Stimulated activated CD4-positive, alpha-beta T cell treated with anti-CD3 and anti-CD28 coated beads, TNF-alpha, amount 100 ng/mL, for 48 hours (primary cell): ENCODE measurements at places on chromosomes 16 and 17.

DNA sequence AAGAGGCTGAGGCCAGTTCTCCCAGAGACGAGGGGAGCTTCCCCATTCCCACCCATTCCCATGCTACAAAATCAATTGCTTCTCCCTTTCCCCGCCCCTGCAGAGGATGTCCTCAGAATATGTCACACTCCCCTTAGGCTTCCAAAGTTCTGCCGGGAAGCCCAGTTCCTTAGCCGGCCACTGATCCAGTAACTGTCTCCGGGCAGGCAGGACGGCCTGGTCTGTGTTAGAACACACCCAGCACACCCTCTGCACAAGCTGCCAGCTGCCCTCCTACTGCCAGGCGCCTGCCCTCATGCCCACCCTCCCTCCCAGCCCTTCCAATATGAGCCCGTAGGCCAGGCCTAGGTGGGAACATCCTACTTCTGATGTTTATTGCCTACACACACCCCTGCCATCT lies 31.1 kb downstream of the SGSM2 start:
- no peak for DNase-seq

- DNase-seq, result no peak
These were observed 155.7 kb upstream of the C17orf78 start for GRCh38 chr17:37219876-37220606.

- DNase-seq, result no peak
These were observed 135.4 kb downstream of the HS3ST3B1 start for GRCh38 chr17:14436266-14436665.

DNA sequence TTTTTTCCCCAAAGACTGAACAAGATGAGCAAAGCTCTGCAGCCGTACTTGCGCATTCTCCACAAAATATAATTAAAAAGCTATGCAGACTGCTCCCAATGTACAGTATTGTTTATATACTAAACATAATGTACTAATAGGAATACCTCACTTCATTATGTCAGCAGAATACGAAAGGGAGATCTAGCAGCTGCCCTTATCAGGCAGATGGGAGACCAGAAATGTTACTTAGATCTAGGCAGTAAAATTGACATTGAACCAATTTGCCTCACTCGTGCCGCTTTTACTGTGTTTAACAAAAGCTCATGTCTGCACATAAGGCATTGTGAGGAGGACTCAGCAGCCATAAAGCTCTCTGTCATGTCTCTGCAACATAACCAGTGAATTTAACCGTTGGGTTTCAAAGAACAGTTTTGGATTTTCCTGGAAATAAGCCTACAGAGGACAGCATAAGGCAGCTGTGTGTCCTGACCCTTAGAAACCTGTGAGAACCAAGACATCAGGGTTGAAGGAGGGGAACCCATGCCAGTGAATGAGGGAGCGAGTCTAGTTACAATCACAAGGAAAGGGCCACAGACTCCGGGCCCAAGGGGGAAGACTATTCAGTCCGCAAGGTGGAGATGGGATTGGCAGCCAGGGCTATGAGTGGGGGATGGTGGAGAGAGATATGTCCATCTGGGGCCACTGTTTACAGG lies 71.4 kb downstream of the GNAO1 start:
- DNase-seq, result no peak

GRCh38 chr16:84137287-84137686 lies 7.7 kb downstream of the HSDL1 start:
- no peak for DNase-seq

- no peak for DNase-seq
These were observed 120.6 kb downstream of the MAP2K6 start for GRCh38 chr17:69535016-69535570.

- no peak for DNase-seq
These were observed 147.1 kb downstream of the PRKCA start for GRCh38 chr17:66449418-66449977.

DNA sequence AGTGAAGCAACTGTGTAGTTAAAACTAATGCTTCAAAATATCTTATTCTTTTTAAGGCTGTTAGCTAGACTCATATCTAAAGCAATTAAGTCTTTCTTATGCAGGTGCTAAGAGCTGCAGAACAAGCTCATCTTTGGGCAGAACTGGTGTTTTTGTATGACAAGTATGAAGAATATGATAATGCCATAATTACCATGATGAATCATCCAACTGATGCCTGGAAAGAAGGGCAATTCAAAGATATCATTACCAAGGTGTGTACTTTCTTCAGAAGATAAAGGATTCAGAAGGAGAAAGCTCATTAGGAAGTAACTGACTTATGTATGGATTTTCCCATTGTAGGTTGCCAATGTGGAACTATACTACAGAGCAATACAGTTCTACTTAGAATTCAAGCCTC lies 23.9 kb downstream of the PTRH2 start:
- no peak for DNase-seq

DNA sequence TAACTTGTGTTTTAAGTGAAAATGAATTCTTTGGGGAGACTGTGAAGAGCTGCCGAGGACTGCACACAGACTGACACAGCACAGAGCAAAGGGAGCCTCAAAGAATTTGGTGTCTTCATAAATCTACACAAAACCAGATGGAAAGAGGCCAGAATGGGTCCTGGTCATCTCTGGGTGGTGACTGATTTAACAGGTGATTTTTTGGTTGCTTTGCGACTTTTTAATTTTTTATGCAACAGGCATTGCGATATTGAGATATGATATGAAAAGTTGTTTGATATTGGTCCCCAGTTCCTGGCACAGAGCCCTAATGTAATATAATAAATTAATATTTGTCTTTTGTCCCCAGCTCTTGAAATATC lies 12.6 kb upstream of the EIF1 start:
- no peak for DNase-seq

GRCh38 chr16:75063549-75064088 lies 53.0 kb downstream of the LDHD start:
- DNase-seq, result no peak

DNA sequence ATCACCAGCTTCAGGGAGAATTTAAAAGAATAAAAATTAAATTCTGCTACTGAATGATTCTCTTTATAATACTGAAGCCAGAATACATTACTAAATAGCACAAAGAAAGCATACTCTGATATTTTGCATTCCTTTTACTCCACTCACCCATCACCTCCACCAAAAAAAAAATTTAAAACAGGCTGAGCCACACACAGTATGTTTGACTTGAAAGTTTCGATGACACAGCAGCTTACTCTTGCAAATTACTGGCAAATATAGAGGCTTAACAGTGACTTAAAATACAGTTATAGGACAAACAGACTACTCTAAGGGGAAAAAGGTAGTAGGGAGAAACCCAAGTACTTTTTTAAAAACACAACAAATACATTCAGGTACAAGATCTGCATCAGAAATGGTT lies 39.2 kb downstream of the GPATCH8 start:
- DNase-seq, result no peak

- DNase-seq, result no peak
These were observed 236.1 kb downstream of the ZFHX3 start for GRCh38 chr16:72811876-72812275.

DNA sequence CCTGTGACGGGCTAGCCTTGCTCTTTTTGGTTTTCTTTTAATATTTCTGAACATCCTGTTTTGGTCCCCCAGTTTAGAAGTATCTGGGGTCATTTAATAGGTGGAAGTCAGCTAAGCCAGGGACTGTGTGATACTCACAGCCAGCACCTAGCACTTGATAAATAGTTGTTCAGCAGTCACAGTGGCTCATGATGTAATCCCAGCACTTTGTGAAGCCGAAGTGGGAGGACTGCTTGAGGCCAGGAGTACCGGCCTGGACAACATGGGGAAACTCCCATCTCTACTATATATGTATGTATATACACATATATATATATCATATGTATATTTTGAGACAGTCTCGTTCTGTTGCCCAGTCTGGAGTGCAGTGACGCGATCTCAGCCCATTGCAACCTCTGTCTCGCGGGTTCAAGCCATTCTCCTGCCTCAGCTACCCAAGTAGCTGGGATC lies 1.8 kb upstream of the ZNRF1 start:
- DNase-seq, result no peak

DNA sequence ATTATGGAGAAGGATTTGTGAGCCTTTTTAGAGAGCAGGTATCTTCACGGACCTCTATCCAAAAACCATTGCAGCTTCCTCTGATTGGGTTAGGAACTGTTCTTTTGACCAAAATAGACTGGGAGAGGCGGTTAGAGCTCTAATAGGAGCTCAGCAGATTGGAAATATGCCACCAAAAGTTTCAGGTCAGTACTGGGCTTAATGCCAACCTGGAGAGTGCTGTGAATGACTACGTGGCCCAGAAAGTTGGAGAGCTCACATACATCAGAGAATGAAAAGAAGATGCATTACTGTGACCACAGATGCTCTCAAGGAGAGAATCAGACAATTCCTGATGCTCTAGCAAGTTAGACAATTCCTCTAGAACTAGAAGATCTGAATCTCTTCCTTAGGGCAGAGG lies 86.5 kb downstream of the ABCA8 start:
- DNase-seq, result no peak

DNA sequence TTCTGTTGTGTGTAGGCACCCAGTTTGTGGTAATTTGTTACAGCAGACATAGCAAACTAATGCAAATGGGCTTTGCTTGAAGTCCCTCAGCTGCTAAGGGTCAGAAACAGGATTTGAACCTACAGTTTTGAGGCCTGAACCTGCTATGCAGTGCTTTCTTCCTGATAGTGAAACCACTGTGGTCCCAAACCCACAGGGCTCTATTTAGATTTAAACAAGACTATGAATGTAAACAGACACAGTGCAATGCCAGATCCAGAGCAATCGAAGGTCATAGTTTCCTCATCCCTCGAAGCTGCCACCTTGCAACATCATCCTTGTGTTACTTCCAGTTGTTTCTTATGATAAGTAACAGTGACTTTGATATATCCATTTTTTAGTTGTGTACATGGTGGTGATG lies 630.2 kb downstream of the WWOX start:
- no peak for DNase-seq

DNA sequence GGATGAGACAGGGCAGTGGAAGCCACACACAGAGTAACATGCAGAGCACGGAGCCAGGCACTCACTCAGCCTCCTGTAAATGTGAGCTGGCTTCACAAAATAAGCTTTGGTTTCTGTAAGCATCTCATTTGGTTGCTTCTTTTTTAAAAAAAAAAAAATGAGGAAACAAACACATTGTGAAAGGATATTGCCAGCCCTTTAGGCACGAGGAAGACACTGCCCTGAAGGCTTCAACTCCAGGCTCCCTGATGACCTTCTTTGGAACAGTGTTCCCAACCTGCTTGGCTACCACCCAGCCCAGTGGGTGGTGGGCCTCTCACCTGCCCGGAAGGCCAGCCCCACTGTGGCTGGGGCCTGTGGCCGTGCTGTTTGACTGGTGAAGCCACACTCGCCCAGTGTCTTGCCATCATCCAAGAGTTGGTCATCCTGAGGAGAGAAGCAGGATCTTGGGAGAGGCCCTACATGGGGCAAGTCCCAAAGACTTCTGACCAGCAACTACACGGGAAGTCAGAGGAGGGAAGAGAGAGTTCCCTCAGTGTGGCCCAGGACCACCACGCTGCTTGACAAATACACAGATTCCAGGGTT lies 1.9 kb downstream of the ELOB start:
- DNase-seq, result no peak

DNA sequence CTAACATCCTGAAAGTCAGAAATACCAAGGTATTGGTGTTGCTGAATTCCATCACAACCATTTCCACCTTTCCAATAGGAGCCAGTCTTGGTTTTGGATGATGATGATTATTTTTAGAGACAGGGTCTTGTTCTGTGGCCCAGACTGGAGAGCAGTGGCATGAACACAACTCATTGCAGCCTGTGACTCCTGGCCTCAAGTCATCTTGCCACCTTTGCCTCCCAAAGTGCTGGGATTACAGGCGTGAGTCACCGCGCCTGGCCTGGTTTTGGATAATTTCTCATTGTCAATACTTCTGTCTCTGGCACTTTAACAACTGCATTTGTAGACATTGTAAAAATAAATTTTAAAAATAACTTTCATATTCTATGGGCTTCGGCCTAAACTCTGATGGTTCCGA lies 22.6 kb downstream of the STAT5B start:
- no peak for DNase-seq

- no peak for DNase-seq
These were observed 1.9 kb upstream of the GDPD3 start for GRCh38 chr16:30115238-30115637.

DNA sequence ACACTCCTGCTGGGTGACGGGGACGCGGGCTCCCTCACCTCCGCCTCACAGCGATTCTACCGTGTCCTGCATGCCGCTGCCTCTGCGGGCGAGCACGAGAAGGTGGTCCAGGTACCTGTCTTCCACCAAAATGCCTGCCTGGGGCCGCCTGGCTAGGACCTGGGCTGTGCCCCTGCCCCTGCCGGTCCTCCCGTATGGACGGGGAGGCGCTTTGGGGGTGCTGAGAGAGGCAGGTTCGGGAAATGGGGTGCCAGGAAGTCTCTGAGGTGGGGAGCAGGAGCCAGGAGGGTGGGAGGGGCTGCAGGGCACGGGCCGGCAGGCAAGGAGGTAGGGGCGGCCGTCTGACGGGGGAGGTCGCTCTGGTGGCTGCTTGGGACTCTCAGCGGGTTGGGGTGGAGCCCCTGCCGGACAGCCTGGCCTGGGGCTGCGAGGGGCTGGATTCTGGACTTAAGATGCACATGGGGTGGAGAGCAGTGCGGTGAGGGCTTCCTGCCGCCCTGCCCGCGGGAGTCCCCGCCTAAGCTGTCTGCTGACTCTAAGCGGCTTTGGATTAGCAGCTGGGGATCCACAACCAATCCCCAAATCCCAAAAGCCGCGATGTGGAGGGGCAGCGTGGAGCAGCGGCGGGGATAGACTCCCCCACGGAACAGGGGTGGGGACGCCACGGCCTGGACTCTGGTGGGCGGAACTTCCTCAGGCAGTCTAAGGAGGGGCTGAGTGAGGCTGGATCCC lies 5.8 kb downstream of the CHTF18 start:
- no peak for DNase-seq

DNA sequence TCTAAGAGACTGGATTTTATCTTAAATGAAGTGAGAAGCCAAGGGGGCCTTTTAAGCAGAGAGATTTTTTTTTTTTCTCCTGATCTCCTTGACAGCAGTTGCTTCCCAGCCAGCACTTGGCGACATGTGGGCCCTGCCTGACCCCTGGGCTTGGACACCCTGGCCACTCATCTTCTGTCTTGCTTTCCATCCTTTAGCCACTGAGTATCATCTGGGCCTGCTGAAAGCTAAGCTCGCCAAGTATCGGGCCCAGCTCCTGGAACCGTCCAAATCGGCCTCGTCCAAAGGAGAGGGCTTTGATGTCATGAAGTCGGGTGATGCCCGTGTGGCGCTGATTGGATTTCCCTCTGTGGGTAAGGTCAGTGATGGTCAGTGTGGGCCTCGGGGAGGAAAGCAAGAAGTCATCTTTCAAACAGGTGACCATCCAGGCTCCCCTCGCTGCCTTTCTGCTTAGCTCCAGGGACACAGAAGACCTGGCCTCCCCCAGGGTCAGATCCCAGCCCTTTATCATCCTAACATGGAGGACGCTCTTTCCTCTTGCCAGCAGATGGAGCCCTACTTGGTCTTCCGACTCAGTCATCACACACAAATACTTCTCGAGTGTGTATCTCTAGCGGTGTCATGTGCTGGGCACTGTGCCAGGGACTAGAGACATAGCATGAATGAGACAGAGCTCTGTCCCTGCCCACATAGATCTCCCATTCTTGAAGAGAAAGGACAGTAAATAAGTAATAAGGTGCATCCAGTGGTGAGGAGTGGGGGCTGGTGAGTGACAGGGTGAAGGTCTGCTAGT lies 6.1 kb downstream of the DRG2 start:
- DNase-seq, result peak; percentile 37
